ENCODE measurements at places on chromosomes 2 and 18. TPM values are rescaled to one million over a fixed set of nuclear protein-coding genes. Genes with fewer than 3 reads are reported as not detected.

PELI1 gene
- 5.6 TPM for total RNA-seq

CAPN10 gene
- 15.6 TPM for total RNA-seq

ZNF521 gene
- total RNA-seq, result 15.4 TPM

RNU2-63P gene
- total RNA-seq, result not detected

GCG gene
- not detected for total RNA-seq

CRACDL gene
- total RNA-seq, result 0.24 TPM

FBXO48 gene
- total RNA-seq, result 0.65 TPM

AQP4 gene
- not detected for total RNA-seq

CMPK2 gene
- total RNA-seq, result 4.7 TPM

CNDP1 gene
- total RNA-seq, result not detected

CCDC74A gene
- 17.2 TPM for total RNA-seq

ANKRD53 gene
- 1.3 TPM for total RNA-seq

GATA6 gene
- 27.4 TPM for total RNA-seq

C2orf78 gene
- total RNA-seq, result not detected

GALNT5 gene
- 7.6 TPM for total RNA-seq

REG1B gene
- total RNA-seq, result not detected

LIMS4 gene
- total RNA-seq, result not detected

PLCL1 gene
- total RNA-seq, result 0.88 TPM

FAM228B gene
- 9.6 TPM for total RNA-seq

RGPD4 gene
- total RNA-seq, result not detected

TUBA3E gene
- not detected for total RNA-seq

Measured in epithelial cell of alveolus of lung (primary cell).